Stimulated activated CD4-positive, alpha-beta T cell treated with anti-CD3 and anti-CD28 coated beads, Interleukin-4, amount 100 ng/mL, for 24 hours (primary cell): ENCODE measurements at places on chromosomes 7 and 10.

DNA sequence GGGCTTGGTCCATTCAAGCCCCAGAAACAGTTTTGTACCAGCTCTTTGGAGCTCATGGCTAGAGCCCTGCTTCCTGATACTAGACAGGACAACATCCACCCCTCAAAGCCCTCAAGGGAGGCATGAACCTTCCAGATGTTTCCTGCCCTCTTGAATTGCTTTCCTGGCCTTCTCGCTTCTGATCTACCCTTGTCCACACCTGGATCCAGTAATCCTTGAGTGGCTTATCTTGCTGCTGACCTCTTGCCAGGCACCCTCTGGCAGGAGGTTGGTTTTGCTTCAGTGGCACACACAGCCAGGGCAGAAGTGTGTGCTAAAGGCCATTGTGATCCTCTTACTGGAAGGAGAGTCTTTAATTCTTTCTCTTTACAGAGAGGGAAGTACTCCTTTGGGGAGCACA lies 495.8 kb downstream of the PLXNA4 start:
- DNase-seq: no peak

DNA sequence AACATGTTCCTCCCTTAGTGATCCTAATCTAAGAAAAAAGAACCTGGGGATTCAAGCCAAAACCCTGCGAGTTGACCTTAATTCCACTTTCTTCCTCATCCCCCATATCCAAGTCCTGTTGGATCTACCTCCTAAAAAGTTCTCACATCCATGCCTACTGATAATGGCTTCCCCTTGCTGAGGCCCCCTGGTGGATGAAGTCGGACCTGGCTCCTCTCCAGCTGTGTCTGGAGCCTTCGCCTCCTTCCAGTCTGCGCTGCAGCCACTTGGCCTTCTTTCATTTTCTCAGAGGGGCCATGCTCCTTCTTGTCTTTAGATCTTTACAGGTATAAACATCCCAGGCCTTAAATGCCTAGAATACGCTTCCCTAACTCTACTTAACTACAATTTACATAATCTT lies 8.1 kb downstream of the PDE1C start:
- DNase-seq: no peak

- no peak for DNase-seq
Measured at GRCh38 chr7:72249106-72249505, 163.0 kb downstream of the CALN1 start.

GRCh38 chr7:22220941-22221340 lies 136.0 kb downstream of the RAPGEF5 start:
- DNase-seq: no peak

GRCh38 chr7:134016223-134016941 lies 110.8 kb upstream of the LRGUK start:
- no peak for DNase-seq

GRCh38 chr10:51014680-51015389 lies 59.5 kb upstream of the PRKG1 start:
- DNase-seq: no peak

DNA sequence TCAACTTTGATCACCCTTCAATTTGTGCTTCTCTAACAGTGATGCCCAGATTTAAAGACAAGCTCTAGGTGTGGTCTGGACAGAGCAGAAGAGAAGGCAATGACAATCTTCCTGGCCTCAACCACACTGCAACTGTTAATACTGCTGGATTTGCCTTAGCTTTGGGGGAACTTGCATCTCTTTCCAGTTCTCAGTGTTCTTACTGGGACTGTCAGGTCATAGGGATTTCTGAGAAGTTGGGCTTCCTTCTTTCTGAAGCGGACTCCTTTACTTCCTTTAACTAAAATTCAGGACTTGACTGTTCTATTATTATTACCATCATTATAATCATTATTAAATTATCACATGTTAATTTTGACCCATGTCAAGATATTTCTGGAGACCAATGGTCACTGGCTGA lies 80.8 kb downstream of the OSBPL3 start:
- DNase-seq: no peak

DNA sequence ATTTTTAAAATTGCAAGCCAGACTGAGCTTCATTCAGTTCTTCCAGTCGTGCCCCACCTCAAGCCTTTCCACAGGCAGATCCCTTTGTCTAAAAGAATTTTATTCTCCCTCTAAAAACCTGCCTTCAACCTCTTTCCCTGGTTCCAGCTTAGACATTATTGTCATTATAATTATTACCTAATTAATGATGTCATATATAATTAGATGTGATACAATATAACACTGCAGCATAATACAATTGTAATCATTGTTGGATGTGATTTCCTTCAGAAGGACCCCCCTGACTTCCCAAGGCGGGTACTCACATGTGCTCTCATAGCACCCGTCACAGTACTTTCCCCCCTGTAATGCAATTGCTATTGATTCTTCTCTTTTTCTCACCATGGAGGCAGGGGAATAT lies 88.6 kb downstream of the GPAM start:
- DNase-seq: no peak

GRCh38 chr10:631266-631665 lies 58.2 kb downstream of the DIP2C start:
- DNase-seq: no peak

DNA sequence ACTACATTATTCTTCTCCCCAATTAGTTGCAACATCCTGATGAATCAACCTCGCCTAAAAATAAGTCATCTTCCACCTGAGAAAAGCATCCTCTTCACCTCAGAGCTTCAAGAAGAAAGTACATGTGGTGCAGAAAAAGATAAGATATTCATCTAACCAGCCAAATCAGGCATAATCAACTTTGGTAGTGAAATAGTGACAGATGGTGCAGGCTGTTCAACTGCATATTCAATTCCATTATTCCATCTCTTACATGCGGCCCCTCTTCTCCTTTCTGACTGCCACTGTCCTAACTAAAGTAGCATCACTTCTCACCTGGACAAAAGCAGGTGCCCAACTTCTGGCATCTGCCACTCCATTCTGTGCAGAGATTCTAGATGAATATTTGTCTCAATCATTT lies 148.4 kb upstream of the STEAP1 start:
- DNase-seq: no peak

- no peak for DNase-seq
Measured at GRCh38 chr7:39683216-39683845, 60.0 kb downstream of the RALA start.
